ENCODE measurements at places on chromosomes 6 and 20.

- no peak for DNase-seq
These were observed 6.5 kb downstream of the RIPOR2 start for GRCh38 chr6:24929242-24929641.

DNA sequence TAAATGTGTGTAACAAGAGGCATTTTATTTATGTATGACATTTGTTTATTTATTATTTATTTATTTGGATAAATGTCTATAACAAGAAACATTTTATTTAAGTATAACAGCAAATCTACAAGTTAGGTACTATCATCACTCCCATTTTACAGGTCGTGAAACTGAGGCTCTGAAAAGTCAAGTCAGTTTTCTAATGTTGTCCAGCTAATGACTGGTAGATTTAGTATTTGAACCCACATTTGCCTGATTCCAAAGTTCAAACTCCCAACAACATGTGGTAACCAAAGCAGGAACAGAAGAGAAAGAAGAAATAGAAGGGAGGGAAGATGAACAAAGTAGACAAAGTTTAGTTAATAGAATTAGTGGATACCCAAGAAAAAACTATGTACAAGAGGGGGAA lies 32.9 kb downstream of the BCAS1 start:
- DNase-seq: no peak

- no peak for DNase-seq
These were observed 79.0 kb downstream of the ANKEF1 start for GRCh38 chr20:10113746-10114145.

DNA sequence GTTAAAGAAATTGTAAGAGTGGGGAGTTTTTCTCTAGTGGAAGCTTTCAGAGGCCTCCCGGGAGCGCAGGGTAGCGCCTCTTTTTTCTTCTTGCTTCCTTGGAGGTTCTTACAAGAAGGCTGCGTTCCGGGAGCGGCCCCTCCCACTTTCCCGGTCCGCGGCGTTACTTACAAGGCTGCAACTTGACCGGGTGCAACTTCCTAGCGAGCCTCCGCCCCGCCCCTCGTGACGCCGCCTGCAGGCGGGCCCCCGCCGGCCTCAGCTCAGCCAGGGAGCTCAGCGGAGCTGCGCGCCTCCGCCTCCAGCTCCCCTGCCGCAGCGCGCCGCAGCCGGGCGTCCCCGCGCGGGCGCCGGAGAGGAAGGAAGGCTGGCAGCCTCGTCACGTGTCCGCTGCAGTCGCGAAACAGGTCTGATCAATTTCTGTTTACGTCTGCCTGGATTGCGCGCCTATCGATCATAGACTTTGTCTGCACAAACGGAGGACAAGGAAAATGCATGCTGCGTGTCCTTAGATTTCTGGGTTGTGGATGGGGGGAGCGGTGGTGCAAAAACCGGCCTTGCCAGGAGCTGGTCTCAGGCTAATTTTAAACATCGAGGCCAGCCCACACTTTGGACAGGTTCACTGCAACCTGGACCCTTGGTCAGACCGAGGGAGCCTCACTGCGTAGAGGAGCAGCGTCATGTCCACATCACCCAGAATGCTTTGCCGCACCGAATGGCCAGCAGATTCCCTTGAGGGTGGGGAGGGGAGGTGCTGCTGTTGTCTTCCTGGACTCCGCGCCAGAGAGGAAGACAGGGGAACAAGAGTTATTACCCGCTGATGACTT lies at the start of the genes FAM217B and PPP1R3D:
Gene FAM217B (plus strand): TSS at position 261 of the 827 bp plus-strand sequence. CDS start 3,555 bp downstream, outside the sequence.
Gene PPP1R3D (minus strand): TSS at position 177 of the 827 bp plus-strand sequence. CDS start 374 bp downstream, outside the sequence.
- peak; percentile 98 for DNase-seq

- DNase-seq: no peak
These were observed 174.7 kb downstream of the OTOR start for GRCh38 chr20:16922834-16923233.

GRCh38 chr6:453152-453551 lies 61.6 kb downstream of the IRF4 start:
- DNase-seq: peak; percentile 74

DNA sequence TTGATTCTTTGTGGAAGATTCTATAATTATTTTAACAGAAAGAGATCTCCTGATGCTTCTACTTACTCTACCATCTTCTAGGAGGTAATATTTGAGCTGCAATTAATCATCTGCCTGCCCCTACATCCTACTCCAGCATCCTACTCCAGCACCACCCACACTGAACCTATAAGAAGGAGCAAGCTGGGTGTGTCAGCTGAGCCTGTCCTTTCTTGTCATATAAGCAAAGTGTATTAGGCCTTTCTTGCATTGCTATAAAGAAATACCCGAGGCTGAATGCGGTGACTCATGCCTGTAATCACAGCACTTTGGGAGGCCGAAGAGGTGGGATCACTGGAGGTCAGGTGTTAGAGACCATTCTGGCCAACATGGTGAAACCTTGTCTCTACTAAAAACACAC lies 84.2 kb upstream of the ARG1 start:
- DNase-seq: no peak

GRCh38 chr6:137493218-137494038 lies 766 bp downstream of the OLIG3 start:
- DNase-seq: no peak

- DNase-seq: no peak
These were observed 3.7 kb downstream of the SLC22A16 start for GRCh38 chr6:110472739-110473138.

DNA sequence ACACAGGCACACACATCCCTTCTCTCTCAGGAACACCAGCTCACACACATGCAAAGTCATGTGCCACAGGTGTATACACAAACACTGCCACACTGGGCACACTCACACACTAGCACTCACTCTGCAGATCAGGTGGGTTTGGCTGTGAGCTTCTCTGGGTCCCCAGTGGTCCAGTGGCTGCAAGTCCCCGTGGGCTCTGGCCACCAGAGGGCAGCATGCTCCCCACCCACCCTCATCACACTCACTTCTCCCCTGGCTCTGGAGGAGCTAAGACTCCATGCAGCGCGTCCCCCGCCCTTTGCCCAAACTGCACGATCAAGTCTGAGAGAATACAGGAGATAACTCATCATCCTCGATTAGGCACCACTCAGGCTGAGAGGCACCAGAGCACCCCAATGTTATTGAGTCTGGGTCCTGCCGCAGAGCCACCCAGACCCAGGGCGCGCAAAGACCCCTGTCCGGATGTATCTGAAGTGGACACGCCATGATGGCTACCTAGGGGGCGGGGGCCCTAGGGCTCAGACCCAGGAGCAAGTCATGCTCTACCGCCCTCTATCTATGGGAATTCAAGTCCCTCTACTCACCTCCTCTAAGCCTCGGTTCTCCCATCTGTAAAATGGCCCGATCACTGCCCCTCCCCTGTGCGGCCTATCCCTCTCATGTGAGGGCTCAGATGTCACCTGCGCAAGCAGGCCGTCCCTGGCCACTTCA lies 90.5 kb downstream of the GRM4 start:
- DNase-seq: peak; percentile 64

Measured in femur (tissue), 1 donor.